ENCODE measurements at places on chromosomes 3 and 15.

GRCh38 chr15:39403640-39404117 is 177.2 kb upstream of the THBS1 start:
- DNase-seq = no peak

DNA sequence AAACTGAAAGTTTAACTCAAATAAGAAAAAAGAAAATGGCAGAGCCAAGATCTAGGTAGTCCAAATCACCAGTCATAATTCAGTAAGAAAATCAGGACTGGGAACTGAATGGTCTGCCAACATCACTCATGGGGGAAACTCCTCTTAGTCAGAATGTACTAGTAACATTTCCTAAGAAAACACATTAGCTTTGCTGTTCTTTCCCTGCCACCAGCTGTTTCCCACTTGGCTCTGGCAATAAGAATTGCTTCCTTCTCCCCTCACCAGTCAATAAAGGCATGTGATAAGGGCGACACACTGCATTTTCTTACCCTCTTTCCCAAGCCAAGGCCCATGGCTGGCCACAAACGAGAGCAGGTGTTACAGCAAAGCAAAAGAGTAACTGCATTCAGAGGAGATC is 46.1 kb downstream of the PIK3R4 start:
- no peak for DNase-seq

DNA sequence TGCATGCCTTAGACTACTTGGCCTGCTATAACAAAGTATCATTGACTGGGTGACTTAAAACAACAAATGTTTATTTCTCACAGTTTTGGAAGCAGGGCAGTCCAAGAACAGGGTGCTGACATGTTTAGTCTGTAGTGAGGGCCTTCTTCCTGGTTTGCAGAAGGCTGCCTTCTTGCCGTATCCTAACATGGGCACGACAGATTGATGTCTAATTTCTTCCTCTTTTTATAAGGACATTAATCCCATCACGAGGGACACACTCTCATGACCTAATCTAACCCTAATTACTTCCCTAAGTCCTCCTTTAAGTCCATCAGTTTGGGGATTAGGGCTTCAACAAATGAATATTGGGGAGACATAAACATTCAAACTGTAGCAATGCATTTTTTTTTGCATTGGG is 10.9 kb upstream of the GOLGA8B start:
- DNase-seq = no peak

DNA sequence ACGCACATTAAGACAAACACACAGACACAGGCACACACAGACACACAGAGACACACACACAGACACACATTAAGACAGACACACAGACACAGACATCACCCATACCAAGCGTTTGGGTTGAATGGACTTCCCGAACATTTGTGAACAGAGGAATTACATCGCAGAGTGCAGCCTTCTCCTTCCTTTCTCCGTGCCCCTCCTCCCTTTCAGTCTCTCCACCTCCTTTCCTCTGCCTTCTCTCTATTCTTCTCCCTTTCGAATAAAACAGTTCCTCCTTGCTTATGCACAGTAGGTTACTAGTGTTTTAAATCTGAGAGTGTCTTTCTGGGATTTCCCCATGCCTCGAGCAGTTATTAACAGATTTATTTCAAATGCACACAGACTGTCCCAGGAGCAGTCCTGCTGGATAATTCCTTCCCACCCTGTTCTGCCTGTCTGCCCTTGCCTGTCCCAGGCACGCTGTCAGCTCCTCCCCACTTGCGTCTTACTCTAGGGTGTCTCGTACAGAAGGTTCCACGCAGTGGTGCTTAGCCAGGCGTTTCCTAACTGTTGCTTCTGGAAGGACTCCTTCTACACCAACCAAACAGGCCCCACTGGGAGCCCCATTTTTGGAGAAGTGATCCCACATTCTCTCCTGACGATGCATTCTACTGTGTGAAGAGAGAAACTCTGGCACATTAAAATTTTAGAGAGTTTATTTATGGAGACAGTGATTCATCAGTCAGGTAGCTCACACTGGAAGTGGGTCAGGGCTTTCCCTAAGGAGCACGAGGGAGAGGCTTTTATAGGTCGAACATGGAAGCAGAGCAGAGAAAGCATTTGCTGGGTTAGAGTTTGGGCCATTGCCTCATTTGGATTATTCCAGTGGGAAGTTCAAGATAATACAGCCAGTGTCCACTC is 163.8 kb downstream of the SV2B start:
- no peak for DNase-seq

DNA sequence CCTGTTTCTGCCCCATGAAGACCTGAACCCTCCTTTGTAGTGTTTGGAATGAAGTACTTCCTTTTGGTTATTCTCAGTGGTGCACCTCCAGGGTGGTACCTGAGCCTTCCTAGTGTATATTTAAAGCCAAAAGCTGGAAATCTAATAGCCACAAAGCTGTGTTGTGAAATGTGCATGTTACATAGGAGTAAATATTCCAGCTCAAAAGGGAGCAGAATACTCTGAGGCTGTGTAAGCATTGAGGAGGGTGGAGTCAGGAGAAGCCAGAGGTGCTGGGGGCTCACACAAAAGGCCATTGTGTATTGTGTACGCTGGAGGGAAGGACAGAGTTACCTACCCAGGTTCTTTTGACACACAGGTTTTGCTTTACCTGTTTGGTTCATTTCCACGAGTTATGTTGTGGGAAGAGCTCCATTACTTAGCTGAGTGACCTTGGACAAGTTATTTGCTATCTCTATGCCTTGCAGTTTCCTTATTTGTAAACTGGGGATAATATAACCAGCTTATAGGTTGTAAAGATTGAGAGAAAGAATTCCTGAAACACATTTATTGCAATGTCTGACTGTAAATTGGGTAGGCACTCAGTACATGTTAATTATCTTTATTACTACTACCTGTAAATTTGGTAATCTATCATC is 24.7 kb downstream of the GPR171 start:
- DNase-seq = no peak

DNA sequence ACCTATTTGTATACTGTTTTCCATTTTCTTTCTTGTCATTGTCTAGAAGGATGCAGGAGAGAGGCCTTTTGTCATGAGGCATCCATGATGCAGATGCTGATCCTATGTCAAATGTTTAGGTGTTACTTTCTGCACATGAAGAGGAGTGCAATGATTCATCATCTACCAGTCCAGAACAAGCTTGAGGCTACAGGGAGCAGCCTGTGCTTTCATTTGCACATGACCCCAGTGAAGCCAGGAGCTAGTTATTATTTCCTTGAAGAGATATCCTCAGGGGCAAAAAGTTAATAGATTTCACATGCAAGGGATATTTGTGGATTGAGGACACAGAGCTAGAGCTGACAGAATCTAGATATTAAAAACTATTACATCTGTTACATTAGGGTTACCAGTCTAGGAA is 204.4 kb upstream of the TGFBR2 start:
- no peak for DNase-seq

DNA sequence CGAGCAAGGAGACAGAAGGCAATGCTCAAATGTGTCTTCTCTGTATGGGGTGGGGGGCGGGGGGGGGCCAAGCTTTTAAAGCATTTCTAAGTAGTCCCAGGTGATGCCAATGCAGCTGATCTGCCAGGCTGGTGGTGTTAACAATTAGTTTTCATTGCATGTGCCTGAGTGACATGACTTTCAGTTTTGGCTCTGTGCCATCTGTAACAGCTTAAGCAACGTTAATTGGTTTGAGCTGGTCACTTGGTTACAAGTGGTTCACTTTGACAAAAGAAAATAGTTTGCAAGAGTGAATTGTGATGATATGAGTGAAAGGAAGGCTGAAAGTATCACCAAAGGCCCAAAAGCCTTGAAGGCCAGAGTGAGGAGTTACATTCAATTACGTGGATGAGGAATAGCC is 26.4 kb upstream of the LRIG1 start:
- DNase-seq = no peak

- no peak for DNase-seq
Measured at GRCh38 chr15:49621401-49621811, 558 bp downstream of the DTWD1 start.

- DNase-seq = no peak
Measured at GRCh38 chr3:197444793-197445379, 110.9 kb downstream of the BDH1 start.

- no peak for DNase-seq
Measured at GRCh38 chr3:62577153-62577552, 203.8 kb upstream of the FEZF2 start.
